Fibroblast of lung (primary cell): ENCODE measurements at places on chromosomes 7 and 10. TPM values are rescaled to one million over a fixed set of nuclear protein-coding genes. Genes with fewer than 3 reads are reported as not detected.

GRCh38 chr10:62062752-62063512 is 161.4 kb downstream of the ARID5B start:
- peak; percentile 56 for DNase-seq

DNA sequence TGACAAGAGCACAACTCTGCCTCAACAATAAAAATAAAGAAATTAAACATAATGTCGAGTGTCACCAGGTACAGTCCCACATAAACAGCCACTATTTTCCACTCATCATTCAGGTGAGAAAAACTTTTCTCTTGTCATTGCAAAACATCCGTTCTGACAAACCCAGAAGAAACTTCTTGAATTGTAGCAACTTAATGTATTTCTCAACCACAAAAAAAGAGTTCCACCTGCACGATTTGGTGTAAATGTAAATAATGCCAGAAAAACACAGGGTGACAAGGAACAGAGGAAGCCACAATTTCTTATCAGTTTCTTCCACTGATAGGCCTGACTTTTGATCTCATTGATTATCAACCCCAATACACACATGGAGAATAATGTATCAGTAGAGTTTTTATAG is 26.8 kb upstream of the INSIG1 start:
- DNase-seq = no peak

- no peak for DNase-seq
These were observed 214.2 kb downstream of the CCDC3 start for GRCh38 chr10:12787297-12787696.

DNA sequence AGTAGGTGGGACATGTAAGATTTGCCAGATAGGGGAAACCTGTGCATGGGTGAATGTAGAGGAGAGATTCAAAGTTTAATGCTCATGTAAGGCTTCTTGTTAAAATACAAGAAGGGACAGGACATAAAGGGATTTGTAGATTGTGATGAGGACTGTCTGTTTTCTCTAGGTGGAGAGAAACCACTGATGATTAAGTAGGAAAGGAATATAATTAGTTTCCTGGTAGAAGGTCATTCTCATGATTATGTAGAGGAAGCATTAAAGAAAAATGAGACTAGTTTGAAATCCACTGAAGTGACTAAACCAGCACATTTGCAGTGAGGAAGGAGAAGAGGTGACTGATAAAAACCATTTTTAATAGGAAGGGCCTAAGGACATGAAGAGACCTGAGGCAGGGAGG is 19.6 kb upstream of the MACC1 start:
- no peak for DNase-seq

GRCh38 chr10:118370499-118370898 is 28.4 kb upstream of the FAM204A start:
- no peak for DNase-seq

DNA sequence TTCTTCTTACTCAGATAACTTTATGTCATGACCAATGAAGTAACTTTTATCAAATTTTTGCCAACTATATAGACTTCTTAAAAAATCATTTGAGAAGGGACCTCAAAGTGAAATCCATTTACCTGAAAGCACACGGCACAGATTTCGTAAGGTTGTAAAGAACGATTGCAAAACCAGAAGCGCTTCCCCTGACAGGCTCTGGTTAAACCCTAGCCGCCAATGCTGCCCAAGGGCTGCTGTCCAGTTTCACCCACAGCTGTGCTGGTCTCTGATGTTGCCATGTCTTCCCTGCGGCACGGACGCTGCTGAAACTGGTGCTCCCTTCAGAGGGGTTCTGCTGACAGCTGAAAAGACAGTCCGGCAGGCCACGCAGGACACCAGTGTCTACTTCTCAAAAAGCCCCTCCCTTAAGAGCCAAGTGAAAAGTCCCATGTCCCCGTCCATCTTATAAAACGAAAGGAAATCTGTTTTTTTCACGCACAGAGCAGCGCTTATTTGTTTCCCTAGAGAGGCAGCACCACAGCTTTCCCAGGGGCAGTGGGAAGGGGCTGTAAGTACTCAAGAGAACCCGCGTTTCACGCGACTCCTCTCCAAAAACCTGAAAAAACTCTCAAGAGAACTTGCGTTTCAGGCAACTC is 32.5 kb downstream of the GNA12 start:
- peak; percentile 18 for DNase-seq

GRCh38 chr10:35390843-35391152 is 54.5 kb downstream of the CCNY start:
- no peak for DNase-seq

DNA sequence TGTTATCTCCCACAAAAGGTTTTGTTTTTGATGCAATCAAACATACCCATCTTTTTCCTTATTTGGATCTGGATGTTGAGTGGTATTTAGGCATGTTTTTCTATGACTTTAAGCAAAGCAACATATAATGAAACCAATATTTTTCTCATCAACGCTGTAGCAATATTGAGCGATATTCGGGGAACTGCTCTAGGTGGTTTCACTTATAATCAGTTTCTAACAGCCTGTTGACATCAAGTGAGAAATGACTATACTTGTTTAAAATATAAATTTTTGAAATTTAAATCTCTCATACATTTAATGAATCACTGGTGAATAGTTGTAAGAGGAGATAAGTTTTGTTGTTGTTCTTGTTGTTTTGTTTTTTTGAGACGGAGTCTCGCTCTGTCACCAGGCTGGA is 52.8 kb upstream of the CCAR1 start:
- no peak for DNase-seq

DNA sequence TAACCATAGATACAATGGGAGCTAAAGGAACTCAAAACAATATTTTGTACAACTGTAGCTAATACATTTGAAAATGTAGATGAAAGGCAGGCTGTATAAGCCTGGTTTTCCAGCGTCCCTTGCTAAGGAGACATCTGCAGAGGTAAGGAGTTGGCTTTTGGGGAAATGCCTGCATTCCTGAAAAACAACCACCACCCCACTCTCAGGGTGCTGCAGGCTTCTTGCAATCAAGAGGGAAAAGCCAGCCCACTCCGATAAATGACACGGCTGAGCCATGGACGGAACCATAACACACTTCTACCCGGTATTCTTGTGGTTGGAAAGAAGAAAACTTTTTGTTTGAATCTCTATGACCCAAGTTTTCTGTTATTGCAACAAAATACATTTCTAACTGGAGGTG is 200.3 kb downstream of the TEX36 start:
- DNase-seq = no peak

DNA sequence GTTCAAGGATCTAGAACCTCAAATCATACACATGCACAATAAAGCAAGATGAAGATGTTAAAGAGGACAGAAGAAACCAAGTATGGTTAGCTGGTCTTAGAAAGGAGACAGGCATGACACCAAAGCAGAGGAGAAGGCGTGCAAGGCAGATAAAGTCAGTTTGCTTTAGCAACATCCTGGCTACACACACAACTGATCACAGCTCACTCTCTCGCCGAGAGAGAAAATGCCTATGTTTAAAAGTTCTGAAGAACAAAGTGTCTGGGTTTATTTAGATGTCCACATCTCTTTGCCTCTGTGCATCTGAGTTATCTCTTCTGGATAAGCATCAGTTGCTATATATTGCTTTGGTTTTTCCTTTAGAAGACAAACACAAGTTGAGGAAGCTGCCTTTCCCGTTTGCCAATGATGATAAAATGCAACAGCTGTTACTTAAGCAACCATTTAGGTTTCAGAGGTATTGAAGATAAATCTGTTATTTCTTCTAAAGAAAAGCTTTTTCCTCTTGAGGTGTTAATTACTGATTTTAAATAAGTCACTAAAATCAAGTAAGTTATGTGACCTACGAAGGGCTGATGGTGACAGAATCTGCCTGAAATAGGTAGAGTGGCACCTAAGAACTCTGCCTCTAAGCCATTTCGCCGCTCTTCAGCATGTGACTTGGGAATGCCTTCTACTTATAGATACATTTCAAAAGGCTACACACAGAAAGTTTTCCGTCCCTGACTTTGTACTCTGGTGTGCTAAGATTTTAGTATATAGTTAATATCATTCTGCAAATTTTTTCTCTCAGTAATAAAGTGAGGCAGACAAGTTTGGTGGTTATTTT is 146.2 kb upstream of the ASAH2 start:
- DNase-seq = no peak

GRCh38 chr7:113199136-113199535 is 80.8 kb upstream of the SMIM30 start:
- DNase-seq = no peak

DNA sequence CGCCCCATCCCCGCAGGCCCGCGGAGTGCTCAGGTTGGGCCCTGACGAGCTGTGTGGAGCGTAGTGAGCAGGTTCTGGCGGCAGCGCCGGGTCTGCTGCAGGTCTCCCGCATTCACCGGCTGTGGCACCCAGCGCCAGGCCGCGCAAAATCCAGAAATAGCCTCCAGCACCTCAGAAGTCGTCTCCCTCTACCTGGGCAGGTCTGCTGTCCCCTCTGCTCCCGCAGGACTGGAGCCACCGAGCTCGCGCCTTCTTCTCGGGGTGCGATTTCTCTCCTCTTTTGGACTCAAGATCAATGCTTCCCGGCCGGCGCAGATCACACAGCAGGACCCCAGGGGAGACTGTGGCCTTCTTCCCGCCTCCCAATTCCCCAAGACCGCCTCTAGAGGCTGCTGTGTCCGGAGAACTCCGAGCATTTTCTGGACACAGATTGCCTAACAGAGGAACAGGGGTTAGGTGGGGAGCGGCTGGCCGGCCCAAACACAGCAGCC is 8.4 kb downstream of the TLX1 start:
- DNase-seq = peak; percentile 18

GRCh38 chr10:48551861-48552591 is 52.8 kb downstream of the ARHGAP22 start:
- DNase-seq = peak; percentile 74

GRCh38 chr10:80472234-80473095 is 18.4 kb downstream of the TSPAN14 start:
- peak; percentile 88 for DNase-seq

- no peak for DNase-seq
These were observed 20.3 kb upstream of the NFKB2 start for GRCh38 chr10:102375250-102375649.

GRCh38 chr10:119165171-119166117 is at the start of gene SFXN4:
SFXN4 (minus strand) TSS chr10:119165714; CDS start chr10:119165647, 67 bp downstream.
- peak; percentile 43 for DNase-seq

- no peak for DNase-seq
These were observed 821.5 kb upstream of the IGFBP3 start for GRCh38 chr7:46742601-46743000.

DNA sequence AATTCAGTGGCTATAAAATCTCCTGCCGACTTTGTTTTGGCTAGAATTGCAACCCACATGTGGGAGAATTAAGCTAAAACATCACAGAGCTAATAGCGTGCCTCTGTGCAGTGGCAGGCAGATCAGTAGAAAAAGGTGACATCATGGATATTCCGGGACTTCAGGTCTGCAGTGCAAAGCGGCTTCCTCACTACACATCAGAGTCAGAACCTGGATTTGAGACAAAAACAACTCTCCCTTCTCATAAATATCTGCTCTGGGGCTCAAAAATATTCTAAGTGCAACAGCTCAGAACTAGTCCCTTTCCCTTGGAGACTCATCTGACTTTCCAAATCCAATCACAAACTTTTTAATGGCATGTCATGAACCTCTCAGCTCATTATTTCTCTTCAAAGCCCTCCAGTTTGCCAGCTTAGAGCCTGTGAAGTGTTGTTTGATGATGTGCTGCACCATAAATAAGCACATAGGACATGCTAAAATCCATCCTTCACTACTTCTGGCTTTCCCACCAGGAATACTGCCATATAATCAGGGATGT is 337.1 kb downstream of the RNLS start:
- DNase-seq = peak; percentile 89

- no peak for DNase-seq
These were observed 20.3 kb upstream of the CSGALNACT2 start for GRCh38 chr10:43117777-43118583.

DNA sequence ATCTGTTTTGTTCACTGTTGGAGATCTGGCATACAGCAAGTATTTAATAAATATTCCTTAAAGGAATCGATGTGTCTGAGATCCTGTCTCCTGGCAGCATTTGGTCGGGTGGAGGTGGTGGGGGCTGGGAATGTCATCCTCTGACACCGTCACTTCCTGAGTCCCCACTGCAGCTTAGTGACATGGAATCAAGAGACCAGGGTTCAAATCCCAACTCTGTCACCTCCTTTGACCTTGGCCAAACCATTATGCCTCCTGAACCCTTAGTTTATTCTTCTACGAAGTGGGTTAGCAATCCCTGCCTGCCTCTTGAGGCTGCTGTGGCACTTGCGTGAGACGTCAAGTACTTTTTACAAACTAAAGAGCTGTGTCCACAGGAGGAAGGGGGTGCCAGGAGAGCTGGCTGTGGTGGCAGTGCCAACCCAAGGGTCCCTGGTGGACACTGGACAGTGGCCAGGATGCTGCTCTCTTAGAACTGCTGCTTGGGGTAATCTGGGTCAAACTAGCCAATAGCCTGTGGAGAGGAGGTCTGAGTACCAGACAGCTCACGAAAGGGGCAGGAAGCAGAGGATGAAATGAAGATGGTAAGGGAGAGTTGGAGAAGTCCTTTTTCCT is 8.0 kb upstream of the ZMIZ1 start:
- DNase-seq = no peak

DNA sequence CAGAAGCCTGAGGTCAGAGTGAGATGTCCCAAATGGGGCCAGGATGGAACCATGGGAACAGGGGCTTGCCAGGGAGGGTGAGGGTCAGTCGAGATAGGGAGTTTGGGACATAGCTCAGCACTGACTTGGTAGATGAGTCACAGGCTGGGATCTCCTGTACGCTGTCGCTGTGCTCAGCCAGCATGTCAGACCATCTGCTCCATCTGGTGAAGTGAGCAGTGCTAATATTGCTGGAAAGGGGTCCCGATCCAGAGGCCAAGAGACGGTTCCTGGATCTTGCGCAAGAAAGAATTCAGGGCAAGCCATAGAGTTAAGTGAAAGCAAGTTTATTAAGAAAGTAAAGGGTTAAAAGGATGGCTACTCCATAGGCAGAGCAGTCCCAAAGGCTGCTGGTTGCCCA is 505.6 kb downstream of the GALNT17 start:
- DNase-seq = peak; percentile 74

GRCh38 chr7:144818511-144818910 is 17.3 kb downstream of the TPK1 start:
- peak; percentile 10 for DNase-seq

DNA sequence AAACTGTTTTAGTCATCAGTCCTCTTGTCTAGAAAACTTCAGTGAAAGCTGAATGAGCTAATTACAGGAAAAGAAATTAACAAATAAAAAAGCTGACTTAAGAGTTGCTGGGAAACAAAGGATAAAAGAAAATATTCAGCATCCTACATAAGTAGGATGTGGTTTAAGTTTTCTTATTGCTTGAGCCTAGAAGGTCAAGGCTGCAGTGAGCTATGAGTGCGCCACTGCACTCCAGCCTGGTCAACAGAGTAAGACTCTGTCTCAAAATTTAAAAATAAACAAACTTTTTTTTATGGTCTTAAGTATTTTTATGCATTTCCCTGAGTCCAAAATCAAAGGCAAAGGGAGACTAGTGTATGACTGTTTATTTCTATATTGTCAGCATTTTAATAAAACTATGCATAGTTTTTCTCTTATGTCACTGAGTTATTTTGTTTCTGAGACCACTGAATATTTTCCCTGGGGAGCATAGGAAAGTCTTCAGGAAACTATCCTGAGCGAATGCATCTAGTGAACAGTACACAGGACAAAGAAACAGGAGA is 40.0 kb upstream of the LRRN3 start:
- DNase-seq = peak; percentile 17

The SPDYE2B gene
- not detected in 2 replicates for total RNA-seq

The WDFY4 gene
- under 0.01 and 0.66 TPM in 2 replicates for total RNA-seq

The EPO gene
- not detected in 2 replicates for total RNA-seq

The CPVL gene
- total RNA-seq = 0.17 and 0.51 TPM in 2 replicates

The SPDYE2 gene
- total RNA-seq = not detected in 2 replicates

The TMEM229A gene
- total RNA-seq = not detected in 2 replicates

The LIMK1 gene
- 14.9 and 22.5 TPM in 2 replicates for total RNA-seq

The CTTNBP2 gene
- 4.4 and 8.3 TPM in 2 replicates for total RNA-seq

The ZNF488 gene
- total RNA-seq = under 0.01 TPM in 1 of 2 replicates, not detected in the other
